ENCODE measurements at places on chromosomes 2 and 18. TPM values are rescaled to one million over a fixed set of nuclear protein-coding genes. Genes with fewer than 3 reads are reported as not detected.

DNA sequence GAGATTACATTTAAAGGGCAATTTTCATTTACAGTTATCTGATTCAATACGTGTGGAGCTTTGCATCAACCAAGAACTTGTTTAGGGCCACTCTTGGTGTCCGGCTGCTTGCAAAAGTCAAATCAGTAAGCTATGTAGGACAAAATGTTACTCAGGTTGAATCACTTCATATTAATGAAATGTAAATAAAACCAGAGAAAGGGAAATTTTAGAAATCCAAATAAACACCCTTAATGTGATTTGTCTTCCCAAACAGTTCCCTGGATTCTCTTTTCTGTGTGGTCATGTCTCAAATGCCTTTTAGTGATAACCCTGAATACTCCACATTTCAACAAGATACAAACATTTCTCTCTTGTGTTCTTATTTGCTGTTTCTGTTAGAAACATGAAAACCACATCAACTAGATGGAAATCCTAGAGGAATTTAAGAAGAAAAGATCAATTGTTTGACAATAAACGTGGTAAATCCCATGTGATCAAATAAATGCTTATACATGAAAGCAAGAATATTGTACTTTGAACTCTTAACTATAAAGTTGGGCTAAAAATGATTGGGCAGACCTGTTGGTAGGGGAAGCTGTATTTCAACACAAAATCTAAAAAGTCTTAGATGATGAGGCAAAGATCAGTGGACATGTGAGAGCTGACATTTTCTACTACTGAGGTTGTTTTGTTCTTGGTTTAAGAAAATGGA is 101.3 kb downstream of the CDC42EP3 start:
- no peak for DNase-seq

- peak; percentile 41 for DNase-seq
These were observed 125.4 kb downstream of the TPO start for GRCh38 chr2:1538663-1539062.

- DNase-seq: no peak
These were observed 353.1 kb upstream of the FANCL start for GRCh38 chr2:58594175-58594574.

- DNase-seq: no peak
These were observed 120.0 kb upstream of the MAPRE2 start for GRCh38 chr18:34921226-34921625.

WDR33 gene
- 69.0 TPM for total RNA-seq

ERMN gene
- 2.7 TPM for total RNA-seq

DNA sequence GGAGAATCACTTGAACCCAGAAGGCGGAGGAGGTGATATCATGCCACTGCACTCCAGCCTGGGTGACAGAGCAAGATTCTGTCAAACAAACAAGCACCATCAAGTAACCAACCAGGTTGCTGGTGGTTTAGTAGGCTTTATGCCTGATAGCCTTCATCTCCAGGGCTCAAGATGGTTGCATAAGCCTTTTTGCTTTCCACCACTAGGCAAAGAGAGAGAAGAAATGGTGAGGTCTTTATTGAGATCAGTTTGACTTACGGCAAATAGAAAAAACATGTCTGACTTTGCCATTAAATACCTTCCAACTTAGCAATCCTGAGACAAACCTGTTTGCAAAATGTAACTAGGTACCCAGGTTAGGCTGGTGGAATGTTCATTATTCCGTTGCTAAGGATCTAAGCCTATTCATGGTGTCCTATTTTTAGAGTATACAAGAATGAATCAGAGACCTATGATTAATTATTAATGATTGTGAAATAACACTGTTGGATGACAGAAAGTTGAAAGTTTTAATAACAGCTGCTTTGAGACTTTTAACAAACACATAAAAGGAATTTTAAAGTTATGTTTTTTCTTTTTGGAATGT is 53.5 kb upstream of the SLC38A11 start:
- DNase-seq: no peak

DNA sequence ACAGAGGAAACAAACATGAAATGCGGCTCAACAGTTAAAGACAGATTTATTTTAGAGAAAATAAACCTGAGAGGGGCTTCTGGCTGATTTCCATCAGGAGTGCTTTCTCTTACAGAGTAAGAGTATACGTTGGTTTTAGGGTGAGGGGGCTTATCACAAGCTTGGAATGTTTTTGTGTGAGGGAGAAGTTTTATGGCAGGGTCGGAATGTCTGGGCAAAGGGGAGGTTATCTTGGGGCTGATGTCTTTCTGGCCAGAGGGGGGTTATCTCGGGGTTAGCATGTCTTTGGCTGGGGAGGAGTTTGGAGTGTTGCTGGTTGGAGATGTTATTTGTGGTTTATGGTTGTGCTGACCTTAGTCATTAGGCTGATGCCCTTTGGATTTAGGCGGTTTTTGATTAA is 22.1 kb downstream of the PTRHD1 start:
- DNase-seq: no peak

- no peak for DNase-seq
These were observed 399.3 kb downstream of the METTL4 start for GRCh38 chr18:2171840-2172625.

DNA sequence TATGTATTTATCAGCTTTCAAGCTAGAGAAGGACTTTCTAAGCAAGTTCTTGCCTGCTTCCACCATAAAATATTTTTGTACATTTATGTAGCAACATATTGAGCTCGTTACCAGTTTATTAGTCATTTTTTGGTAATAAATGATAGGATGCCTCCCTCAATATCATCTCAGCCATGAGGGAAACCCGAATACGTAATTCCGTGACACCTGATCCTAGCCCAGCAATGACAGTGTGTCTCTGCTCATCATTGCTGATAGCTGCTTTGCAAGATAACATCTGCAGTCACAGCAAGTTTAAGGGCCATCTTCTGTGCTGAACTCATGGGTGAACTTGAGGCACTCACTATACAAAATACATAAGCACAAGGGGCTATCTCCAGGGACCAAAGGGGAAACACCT is 62.2 kb downstream of the COL6A3 start:
- DNase-seq: no peak

GRCh38 chr2:113769555-113769954 is 13.1 kb upstream of the SLC35F5 start:
- DNase-seq: no peak

GRCh38 chr2:129849559-129850160 is 129.8 kb upstream of the RAB6C start:
- DNase-seq: no peak

PIEZO2 gene
- total RNA-seq: not detected

HDHD2 gene
- 34.3 TPM for total RNA-seq

- DNase-seq: no peak
These were observed 132.9 kb downstream of the MYO5B start for GRCh38 chr18:50061876-50062517.

DLX2 gene
- not detected for total RNA-seq

ASXL3 gene
- not detected for total RNA-seq
